Endothelial cell of umbilical vein (primary cell): ENCODE measurements at places on chromosomes 3 and 15.

GRCh38 chr3:153130312-153130977 lies 31.6 kb upstream of the RAP2B start:
- peak; percentile 71 for DNase-seq

GRCh38 chr15:42736793-42737528 lies at the start of gene CDAN1:
Gene CDAN1 (minus strand): TSS chr15:42737128. CDS start chr15:42737102, 26 bp downstream.
- DNase-seq = peak; percentile 88

DNA sequence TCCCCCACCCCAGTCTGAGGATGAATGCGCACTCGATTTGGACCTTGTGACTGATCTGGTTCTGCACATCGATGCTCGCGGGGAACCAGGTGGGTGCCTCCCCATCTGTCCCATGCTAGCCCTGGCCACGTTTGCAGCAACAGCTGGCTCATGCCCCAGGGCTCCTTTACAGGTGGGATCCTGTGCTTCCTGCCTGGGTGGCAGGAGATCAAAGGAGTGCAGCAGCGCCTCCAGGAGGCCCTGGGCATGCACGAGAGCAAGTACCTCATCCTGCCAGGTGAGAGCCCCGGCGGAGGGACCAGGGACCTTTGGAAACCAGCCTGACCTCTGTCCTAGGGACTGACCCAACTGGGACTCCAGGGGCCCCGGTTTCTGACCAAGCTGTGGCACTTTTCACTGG lies 44.3 kb downstream of the DHX30 start:
- DNase-seq = no peak

GRCh38 chr3:186452517-186452916 lies 90.5 kb upstream of the DGKG start:
- no peak for DNase-seq

- DNase-seq = peak; percentile 56
Measured at GRCh38 chr3:113697500-113698090, 1.2 kb upstream of the USF3 start.

DNA sequence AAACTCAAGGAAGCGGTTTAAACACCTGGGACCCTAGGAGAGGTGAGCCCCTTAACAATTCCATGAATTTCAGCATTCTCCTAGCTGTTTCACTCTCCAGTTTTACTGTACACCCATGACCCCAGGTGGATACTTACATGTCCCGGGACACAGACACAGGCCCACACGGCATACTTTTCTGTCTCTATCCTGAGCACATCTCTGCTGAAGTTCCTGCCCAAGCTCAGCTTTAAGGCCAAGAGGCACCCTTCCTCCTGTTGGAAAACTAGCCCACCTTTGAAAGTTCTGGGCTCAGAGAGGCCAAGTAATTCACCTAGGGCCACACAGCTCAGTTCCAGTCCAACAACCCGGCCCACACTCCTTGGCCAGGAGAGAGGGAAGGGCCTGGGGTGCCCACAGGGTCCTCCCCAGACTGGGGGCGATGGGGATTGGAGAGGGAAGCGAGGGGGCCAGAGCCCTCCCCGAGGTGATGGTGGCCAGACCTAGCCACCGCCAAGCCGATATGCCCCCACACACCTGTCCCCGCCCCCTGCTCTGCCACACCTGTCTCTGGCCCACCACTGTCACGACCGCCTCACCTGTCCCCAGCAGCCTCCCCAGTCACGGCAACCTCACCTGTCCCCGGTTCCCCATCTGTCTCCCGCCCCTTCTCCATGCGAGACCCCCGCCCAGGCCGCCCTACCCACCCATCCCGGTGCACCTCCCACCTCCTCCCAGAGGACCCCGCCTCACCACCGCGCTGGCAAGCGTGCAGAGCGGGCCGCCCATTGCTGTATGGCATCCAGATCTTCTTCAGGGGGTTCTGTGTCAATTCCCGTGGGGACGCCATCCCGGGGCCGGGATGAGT lies 431 bp downstream of the PFKFB4 start:
- DNase-seq = no peak
